NCI-H774 (cell line): ENCODE measurements at places on chromosomes 7 and 10.

DNA sequence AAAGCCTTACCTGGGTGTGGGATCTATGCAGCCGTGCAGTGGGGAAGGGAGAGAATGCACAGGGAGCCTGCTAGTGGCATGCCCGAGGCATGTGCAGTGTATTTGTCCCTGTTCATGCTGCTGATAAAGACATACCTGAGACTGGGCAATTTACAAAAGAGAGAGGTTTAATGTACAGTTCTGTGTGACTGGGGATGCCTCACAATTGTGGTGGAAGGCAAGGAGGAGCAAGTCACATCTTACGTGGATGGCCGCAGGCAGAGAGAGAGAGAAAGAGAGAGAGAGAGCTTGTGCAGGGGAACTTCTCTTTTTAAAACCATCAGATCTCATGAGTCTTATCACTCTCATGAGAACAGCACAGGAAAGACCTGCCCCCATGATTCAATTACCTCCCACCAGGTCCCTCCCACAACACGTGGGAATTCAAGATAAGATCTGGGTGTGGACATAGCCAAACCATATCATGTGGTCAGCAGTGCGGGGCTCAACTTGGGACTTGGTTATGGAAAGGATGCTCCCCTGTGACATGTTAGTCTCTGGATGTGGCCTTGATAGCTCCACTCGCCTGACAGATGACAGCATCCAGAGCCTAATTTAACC lies 128.9 kb downstream of the DOCK1 start:
- DNase-seq = no peak

- no peak for DNase-seq
Observed at GRCh38 chr10:126215746-126216631, 172.3 kb downstream of the ADAM12 start.

- DNase-seq = no peak
Observed at GRCh38 chr10:95500097-95500496, 61.1 kb downstream of the SORBS1 start.

DNA sequence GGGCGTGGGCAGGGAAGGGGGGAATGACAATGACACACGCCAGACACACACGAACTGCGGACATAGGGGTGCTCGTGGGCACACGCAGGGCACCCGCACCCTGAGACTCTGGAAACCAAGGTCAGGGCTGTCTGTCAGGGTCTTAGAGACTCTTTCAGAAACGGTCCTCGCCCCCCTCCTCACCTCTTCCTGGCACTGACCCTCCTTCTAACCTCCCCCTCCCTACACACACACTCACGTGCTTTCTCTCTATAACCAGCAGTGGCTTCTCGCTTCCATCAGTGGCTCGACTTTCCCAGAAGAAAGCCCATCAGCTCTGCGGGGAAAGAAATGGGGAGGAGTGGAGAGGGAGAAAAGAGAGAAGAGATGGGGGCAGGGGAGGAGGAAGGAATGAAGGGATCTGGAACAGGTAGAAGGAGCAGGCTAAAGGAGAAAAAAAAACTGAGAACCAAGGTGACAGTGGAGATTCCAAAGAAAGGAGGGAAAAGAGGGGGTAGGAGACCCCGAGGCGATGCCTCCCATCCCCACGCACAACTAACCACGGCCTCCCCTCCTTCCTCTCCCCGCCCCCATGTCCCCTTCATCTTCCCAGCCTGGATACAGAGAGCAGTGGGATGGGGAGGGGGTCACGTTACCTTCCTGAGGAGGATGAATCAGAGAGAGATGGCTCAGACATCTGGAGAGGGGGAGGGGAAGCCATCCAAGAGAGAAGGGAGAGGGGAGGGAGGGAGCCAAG lies 1.7 kb upstream of the VGF start:
- DNase-seq = no peak

- DNase-seq = no peak
Observed at GRCh38 chr7:157235357-157236333, 96.9 kb downstream of the UBE3C start.

- no peak for DNase-seq
Observed at GRCh38 chr7:158910254-158911053, 54.1 kb downstream of the DYNC2I1 start.

GRCh38 chr7:7516156-7516555 lies 19.5 kb downstream of the COL28A1 start:
- DNase-seq = no peak
